ENCODE measurements at places on chromosomes 5 and 9.
A peak's percentile ranks its signal among the peaks of the same experiment; 100 is the strongest.

DNA sequence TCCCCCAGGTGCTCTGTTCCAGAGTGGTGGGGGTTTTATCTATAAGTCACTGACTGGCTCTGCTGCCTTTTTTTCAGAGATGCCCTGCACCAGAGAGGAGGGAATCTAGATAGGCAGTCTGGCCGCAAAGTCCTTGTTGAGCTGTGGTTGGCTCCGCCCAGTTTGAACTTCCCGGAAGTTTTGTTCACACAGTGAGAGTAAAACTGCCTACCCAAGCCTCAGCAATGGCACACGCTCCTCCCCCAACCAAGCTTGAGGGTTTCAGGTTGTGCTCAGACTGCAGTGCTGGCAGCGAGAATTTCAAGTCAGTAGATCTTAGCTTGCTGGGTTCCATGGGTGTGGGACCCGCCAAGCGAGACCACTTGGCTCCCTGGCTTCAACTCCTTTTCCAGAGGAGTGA is 1428.6 kb downstream of the MAT2B start:
- DNase-seq = no peak

DNA sequence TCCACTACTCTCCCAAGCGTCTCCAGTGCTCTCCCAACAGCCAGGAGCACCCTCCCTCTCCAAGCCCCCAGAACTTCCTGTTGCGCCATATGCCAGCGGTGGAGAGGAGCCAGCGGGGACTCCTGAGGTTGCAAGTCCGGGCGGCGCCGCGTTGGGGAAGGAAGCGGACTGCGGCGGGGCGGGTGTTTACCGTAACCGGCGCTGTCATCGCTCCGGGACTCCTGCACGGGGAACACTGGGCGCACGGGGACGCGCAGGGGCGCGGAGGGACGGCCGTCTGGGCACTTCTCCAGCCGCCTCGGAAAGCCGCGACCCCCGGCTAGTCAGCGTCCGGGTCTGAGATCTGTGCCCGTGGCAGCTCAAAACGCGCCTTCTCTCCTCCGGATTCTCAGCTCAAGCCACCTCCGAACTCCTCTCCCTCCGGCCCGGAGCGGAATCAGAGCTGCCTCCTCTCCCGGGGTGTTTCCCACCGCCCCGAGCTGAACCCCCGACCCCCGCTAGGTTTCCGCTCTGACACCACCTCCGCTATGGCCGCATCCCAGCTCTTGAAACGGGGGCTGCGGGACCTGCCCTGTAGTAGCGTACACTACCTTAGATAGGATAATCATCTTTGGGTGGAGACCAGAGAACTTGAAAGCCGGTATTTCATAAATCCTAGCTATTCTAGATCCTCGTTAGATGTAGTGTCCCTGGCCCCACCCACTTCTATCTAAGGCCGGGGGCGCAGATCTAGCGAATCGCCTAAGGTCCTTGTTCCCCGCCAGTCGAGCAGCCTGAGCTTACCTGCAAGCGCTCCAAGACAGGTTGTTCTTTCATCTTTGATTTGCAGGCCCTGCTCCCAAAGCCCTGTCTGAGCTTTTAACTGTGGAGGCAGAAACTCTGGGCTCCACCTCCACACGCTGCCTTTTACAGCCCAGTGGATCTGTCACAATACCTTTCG is at the start of gene TRPM6:
TSS of gene TRPM6 (minus strand) at position 881 of the 940 bp plus-strand sequence. CDS start at position 816, 65 bp downstream.
- DNase-seq = peak; percentile 77

DNA sequence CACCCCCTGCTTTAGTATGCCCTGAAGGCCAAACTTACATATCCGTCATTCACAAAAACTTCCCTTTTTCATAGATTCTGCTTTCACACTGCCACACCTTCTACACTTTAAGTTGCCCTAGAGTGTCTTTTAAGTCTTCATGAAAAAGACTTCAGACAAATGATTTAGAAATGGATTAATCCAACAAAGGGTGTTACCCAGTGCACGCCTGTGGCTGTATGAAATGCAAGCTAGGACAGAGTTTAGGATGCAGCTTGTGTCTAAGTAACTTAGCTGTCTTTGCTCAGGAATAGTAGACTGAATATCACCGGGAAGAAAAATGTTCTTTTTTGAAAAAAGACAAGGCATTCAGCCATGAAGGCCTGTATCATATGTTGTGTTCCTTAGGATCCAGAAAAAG is 210.0 kb downstream of the MPDZ start:
- no peak for DNase-seq

DNA sequence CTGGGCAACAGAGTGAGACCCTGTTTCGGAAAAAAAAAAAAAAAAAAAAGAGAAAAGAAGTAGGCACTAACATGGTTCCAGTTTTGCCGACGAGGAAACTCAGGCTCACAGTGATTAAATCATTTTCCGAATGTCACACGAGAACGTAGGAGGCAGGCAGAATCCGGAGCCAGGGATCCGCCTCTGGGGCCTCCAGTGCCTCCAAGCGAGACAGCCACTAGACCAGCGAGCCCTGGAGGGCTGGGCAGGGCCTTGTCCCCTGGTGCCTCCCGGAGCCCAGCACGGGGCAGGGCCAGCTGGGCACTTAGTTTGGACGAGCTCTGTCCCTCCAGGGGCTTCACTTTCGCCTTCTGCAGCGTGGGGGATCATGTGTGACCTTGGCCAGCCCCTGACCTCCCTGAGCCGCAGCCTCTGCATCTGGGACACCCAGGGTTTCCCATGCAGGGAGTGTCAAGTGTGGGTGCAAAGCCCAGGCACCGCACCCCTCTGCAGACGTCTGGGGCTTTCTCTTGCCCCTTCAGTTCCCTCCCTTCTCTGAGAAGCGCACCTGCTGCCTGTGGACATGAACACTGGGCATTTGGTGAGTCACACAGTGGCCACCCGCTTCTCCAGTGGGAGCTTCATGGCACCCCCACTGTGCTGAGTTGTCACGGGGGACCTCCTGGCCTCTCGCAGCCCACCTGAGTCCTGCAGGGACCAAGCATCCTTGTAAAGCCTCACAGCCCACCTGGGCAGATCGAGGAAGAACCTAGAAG is 80.3 kb downstream of the RXRA start:
- peak; percentile 30 for DNase-seq

DNA sequence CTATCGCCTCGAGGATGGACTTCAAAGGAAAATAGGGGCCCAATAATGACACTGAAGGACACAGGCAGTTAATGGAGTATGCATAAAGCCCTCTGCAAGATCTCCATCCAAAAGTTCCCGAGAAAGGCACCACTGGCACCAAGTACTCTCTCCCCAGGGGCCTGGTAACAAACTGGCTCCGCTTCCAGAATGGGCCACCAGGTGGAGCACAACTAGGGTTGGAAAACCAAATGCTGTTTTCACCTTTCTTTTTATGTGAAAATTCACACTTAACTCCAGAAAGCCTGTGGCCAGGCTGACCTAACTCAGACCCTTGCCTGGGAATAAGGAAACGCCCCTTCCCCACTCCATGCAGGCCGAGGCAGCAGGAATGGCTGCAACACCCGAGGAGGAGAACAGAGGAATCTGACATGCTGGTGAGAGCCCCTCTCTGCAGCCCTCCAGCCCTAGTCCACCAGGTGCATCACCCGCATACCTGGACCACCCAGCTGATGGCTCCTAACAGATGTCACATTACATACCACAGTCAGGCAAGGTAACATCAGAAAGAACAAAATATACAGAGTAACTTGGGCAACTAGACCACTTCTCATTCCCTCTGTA is 42.8 kb downstream of the CAMSAP1 start:
- peak; percentile 49 for DNase-seq

- DNase-seq = no peak
Measured at GRCh38 chr5:56616454-56617160, 198.7 kb upstream of the MAP3K1 start.

- peak; percentile 27 for DNase-seq
Measured at GRCh38 chr5:143772621-143773020, 39.3 kb upstream of the HMHB1 start.

DNA sequence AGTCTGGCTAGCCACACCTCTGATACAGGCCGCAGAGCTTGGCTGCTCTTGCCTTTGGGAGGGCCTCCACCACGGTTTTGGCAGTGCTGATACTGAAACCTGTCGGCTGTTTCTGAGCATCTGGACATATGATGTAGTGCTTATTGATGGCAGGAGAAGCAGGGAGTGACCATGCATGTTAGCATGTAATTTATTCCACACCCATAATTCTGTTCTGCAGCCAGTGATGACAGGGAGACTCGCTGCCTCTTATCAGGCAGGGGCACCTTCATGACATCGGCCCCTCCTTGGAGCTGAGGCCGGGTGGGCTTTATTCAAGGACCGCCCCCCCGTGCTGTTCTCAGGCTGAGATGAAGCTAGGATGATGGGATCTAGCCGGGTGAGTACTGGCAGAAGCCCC is 49.0 kb downstream of the OLFM1 start:
- no peak for DNase-seq

DNA sequence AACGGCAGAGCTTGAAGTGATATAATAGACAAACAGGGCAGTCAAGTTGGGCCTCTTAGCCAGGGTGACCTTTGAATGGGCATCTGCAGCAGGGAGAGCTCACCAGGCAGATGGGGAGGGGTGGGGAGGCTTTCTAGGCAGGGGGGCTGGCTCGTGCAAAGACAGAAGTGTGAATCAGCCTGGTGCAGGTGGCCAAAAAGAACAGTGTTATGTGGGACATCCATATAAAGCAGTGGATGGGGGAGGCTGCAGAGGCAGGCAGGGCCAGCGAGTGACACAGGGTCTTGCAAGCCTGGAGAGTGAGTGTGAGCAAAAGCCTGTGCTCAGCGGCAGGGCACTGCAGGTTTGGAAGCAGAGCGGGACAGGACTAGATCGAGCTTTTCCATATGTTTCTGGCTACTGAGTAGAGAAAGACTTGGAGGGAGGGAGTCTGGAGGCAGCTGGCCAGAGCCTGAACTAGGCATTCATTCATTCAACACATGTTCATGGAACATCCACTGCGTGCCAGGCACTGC is 14.2 kb upstream of the TTLL11 start:
- no peak for DNase-seq

DNA sequence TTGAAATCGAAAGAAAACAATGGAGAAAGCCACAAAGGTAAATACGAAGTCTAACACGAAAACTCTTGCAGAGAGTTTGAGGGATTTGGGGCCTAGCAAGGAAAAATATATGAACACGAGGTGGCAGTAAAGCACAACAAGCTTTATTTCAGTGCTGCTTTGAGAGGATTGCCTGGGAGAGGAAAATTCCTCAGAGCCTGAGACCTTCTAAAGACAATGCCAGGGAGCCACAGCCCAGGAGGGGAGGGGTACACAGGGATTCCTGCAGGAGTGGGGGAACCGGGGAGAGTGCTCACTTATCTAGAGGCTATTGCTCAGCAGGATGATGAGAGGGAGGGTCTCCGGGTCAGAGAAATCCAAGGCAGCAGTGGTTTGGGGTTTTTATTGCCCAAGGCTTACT is 134.9 kb upstream of the ADCY2 start:
- DNase-seq = peak; percentile 44

DNA sequence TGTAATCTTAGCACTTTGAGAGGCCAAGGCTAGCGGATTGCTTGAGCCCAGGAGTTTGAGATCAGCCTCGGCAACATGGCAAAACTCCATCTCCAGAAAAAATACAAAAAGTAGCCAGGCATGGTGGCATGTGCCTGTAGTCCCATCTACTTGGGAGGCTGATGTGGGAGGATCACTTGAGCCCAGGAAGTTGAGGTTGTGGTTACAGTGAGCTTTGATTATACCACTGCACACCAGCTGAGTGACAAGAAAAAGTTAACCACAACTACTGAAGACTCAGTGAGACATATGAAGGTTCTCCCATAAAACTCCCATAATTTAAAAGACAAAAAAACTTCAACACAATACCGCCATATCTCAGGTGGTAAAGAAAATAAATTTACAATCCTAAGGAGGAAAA is 98.0 kb downstream of the NR6A1 start:
- DNase-seq = no peak

GRCh38 chr5:40436535-40437237 is 243.0 kb upstream of the PTGER4 start:
- DNase-seq = no peak

DNA sequence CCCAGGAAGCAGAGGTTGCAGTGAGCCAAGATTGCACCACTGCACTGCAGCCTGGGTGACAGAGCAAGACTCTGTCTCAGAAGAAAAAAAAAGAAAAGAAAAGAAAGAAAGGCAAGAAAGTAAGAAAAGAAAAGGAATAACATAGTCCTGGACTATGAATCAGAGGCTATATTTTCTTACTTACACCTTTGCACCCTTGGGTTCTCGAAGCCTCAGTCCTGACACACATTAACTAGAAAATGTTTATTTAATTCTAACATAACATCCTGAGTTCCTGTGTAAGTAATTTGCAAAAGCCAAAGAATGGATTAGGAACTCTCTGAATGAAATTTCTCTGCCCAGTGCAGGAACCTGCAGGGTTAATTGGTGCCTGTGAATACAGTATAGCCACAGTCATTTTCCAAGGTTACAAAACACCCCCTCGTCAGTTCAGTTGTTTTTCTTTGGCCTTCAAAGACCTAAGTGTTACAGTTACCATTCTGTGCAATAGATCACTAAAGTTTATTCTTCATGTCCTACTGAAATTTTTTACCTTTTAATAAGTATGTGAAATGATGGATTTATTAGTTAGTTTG is 147.6 kb downstream of the SV2C start:
- no peak for DNase-seq

GRCh38 chr5:174328631-174329299 is 283.3 kb downstream of the NSG2 start:
- peak; percentile 47 for DNase-seq

- DNase-seq = peak; percentile 75
Measured at GRCh38 chr9:137611623-137612609, 6.4 kb downstream of the ARRDC1 start.

- DNase-seq = peak; percentile 96
Measured at GRCh38 chr5:153551537-153552079, 61.1 kb downstream of the GRIA1 start.

DNA sequence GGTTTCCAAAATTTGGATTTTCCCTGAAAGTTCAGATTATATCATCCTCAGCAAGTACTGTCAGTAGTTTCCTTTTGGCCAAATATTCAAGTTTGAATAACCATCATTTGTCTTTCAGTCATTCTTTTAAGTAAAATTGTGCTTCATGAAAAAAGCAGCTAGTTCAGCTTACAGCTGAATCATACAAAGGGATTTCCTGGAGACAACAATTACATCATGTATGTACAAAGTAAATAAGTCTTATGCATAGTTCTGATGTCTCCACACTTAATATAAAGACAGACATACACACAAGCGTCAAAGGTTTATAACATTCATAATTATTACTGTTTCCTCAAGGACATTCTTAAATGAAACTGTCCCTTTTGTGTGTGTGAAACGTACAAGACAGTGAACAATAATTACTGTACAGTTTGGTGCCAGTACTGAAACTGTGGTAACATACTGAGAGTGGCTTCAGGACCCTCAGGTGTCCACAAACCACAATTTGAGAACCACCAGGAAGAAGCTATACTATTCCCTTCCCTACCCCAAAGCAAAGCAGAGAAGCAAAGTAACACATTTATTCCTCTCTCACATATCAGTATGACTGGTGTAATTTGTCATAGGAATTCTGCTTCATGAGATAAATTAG is 746.6 kb downstream of the TAF11L14 start:
- no peak for DNase-seq

GRCh38 chr9:136485049-136486045 is 2.5 kb upstream of the SEC16A start:
- DNase-seq = peak; percentile 74

DNA sequence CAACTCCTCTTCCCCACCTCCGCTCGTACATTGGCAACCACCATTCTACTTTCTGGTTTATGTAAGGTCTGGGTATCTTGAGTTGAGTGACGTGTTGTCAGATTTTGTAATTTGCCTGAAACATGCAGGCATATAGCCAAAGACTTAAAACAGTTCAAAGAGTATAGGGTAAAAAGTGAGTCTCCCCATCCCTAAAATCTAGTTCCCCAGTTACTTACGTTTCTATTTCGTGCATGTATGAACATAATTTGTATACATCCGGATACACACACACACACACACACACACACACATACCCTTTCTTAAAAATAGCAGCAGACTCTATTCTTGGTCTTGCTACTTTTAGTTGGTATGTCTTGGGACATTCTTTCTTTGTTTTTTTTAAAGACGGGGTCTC is 915 bp downstream of the HSDL2 start:
- peak; percentile 25 for DNase-seq
